ENCODE measurements at places on chromosomes 7 and 10. TPM values are rescaled to one million over a fixed set of nuclear protein-coding genes. Genes with fewer than 3 reads are reported as not detected.

- no peak overlapping the region for H3K4me3 ChIP-seq
- no peaks in the 10 kb centered on the region for H3K4me1 ChIP-seq
- H3K27ac ChIP-seq, result no peak overlapping the region
- H3K27me3 ChIP-seq, result no peaks in the 10 kb centered on the region
- no peaks in the 10 kb centered on the region for H3K36me3 ChIP-seq
Measured at GRCh38 chr10:128468462-128468861, 342.2 kb upstream of the MKI67 start.

DNA sequence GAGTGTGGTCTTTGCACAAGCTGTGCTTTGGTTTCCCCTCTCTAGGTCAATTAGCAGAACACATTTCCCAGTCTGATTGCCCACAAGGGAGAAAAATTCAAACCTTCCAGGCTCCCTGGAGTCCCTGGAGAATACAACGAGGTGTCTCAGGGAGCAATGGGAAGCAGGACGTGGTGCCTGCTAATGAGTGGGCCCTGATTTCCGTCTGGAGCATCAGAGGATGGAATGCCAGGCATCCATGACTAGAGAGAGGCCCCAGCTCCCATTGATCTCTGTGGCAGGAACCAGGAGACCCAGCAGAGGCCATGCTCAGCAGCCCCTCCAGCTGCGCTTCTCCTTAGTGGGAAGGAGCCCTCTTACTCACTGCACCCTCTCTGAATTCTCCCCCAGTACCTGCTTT, 33.2 kb upstream of the TLX1 start:
- no peak overlapping the region for H3K27ac ChIP-seq
- H3K4me1 ChIP-seq, result peaks cover 13% of the 10 kb centered on the region
- H3K36me3 ChIP-seq, result no peaks in the 10 kb centered on the region
- H3K4me3 ChIP-seq, result no peak overlapping the region
- peak; percentile 45 for DNase-seq
- H3K27me3 ChIP-seq, result peaks cover 11% of the 10 kb centered on the region

GRCh38 chr7:155293721-155294510, 3.8 kb upstream of the INSIG1 start:
- H3K27ac ChIP-seq, result no peak overlapping the region
- H3K4me1 ChIP-seq, result peaks cover 14% of the 10 kb centered on the region
- H3K27me3 ChIP-seq, result no peaks in the 10 kb centered on the region
- no peak for DNase-seq
- H3K4me3 ChIP-seq, result no peak overlapping the region

GRCh38 chr10:97888641-97889262, 39.1 kb downstream of the GOLGA7B start:
- peak; percentile 56 for DNase-seq
- no peak overlapping the region for H3K27ac ChIP-seq
- H3K4me3 ChIP-seq, result no peak overlapping the region
- H3K27me3 ChIP-seq, result no peaks in the 10 kb centered on the region
- H3K4me1 ChIP-seq, result peaks cover 14% of the 10 kb centered on the region

GRCh38 chr10:124282326-124282725, 136.4 kb downstream of the OAT start:
- no peaks in the 10 kb centered on the region for H3K36me3 ChIP-seq
- DNase-seq, result no peak
- H3K27me3 ChIP-seq, result no peaks in the 10 kb centered on the region
- no peak overlapping the region for H3K4me3 ChIP-seq
- H3K27ac ChIP-seq, result no peak overlapping the region

DNA sequence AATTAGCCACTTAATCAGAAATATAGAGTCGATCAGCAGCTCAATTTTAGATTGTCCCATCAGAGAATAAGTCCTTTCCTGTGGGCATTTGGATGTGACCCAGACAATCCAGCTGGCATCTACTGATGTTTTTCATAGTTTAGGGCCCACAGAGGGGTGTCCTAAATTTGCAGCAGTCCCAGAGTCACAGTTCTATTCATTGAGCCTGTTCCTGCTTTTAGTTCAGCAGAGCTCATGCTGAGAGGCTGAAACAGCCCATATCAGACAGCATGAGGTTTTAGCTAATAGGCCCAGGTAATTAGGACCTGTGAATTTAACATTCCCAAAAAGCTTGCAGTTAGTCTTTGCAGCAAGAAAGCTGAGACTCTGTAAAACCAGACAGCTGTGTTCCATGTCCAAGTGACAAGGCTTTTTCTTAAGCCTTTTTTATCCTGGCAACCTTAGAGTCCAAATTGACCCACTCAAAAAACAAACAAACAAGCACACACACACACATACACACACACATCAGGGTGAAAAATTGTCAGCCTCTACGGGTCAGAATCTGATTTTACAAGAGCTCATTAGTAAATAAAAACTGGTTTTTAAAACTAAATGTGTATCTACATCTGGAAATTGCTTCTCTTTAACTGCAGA, 33.7 kb downstream of the ANKIB1 start:
- no peaks in the 10 kb centered on the region for H3K36me3 ChIP-seq
- H3K4me1 ChIP-seq, result peaks cover 20% of the 10 kb centered on the region
- peak; percentile 29 for DNase-seq
- H3K27me3 ChIP-seq, result no peaks in the 10 kb centered on the region
- no peak overlapping the region for H3K4me3 ChIP-seq

Gene ADCY1
- 14.6 TPM for total RNA-seq

Gene CYP2W1
- total RNA-seq, result not detected

Gene OR13A1
- total RNA-seq, result not detected

Gene MYO3A
- total RNA-seq, result 10.7 TPM

Data from GM23338 (cell line).